Brain (organoid and tissue), 16 donors: ENCODE measurements at places on chromosomes 6 and 20. TPM values are rescaled to one million over a fixed set of nuclear protein-coding genes. Genes with fewer than 3 reads are reported as not detected.

- DNase-seq: no peak
These were observed 120.6 kb downstream of the TMEM200A start for GRCh38 chr6:130486417-130486816.

DNA sequence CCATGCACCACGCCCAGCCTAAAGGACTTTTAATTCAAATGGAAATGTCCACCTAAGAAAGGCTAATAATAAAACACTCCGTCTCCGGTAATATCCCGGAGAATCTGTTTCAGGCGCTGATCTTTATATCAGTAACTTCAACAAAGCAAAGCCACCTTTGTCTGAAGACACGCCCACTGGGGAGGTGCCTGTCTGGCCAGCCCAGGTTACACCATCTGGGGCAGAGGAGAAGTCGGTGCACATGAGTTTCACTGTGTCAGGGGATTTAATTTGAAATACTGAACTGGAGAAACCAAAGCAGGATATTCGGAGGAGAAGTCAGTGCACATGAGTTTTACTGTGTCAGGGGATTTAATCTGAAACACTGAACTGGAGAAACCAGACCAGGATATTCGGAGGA, 9.4 kb downstream of the SERPINB6 start:
- DNase-seq: no peak

DNA sequence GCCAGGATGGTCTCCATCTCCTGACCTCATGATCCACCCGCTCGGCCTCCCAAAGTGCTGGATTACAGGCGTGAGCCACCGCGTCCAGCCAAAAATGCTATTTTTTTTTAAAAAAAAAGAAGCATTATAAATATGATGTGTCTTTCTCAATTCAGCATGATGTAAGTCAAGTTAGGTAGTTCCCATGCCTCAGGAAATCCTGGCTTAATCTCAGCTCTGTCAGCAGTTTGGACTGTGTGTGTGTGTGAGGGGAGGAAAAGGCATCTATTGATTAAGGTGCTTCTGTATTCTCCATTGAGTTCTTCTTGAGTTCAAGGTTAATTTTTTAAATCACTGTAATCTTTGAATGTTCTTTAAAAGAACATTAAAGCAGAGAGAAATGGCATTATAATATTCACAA, 51.5 kb downstream of the GMDS start:
- DNase-seq: no peak

- DNase-seq: no peak
These were observed 50.5 kb upstream of the SSTR4 start for GRCh38 chr20:22984606-22985005.

GRCh38 chr6:141729146-141729545, 403.6 kb upstream of the GJE1 start:
- no peak for DNase-seq

- DNase-seq: no peak
These were observed 407.0 kb upstream of the SASH1 start for GRCh38 chr6:147935656-147936055.

GRCh38 chr20:9989066-9989724, 45.6 kb upstream of the ANKEF1 start:
- peak; percentile 25 for DNase-seq

DNA sequence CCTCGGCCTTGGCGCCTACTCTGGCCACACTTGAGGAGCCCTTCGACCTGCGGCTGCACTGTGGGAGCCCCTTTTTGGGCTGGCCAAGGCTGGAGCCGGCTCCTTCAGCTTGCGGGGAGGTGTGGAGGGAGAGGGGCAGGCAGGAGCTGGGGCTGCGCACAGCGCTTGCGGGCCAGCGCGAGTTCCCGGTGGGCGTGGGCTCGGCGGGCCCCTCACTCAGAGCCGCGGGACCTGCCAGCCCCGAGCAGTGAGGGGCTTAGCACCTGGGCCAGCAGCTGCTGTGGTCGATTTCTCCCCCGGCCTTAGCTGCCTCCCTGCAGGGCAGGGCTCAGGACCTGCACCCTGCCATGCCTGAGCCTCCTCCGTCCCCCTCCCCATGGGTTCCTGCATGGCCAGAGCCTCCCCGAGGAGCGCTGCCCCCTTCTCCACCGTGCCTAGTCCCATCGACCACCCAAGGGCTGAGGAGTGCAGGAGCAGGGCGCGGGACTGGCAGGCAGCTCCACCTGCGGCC, 136.8 kb downstream of the EPHA7 start:
- no peak for DNase-seq

DNA sequence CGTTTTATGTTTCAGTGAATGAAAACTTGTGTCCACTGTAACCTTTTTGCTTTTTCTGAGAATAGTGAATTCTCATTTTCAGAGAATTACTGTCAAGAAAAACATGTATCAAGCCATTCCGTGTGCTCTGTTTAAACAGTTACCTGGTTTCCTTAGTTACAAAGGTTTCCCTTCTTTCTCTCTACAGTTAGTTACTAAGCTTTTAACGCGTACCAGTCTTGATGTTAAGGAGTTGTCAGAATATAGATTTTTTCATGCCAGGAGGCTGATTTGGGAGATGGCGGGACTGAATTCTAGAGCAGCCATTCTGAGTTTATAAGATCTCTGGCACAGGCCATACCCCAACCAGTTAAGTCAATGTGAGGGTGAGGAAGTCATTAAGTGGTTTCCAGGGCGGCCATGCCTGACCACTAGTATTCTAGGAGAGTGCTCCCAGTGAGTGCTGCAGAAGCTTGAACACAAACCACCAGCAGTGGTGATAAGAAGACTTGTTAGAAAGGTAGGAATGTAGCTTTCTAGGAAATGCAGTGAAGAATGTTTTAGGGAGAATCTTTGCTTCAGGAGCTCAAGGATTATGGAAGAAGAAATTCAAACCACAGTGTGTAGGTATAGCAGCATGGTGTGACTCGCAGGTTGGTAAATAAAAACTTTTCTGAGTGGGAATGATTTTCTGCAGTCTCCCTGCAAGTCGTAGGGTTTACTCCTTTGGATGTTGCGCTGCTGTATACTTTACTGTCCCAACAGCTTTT, 112.9 kb downstream of the JARID2 start:
- DNase-seq: no peak

DNA sequence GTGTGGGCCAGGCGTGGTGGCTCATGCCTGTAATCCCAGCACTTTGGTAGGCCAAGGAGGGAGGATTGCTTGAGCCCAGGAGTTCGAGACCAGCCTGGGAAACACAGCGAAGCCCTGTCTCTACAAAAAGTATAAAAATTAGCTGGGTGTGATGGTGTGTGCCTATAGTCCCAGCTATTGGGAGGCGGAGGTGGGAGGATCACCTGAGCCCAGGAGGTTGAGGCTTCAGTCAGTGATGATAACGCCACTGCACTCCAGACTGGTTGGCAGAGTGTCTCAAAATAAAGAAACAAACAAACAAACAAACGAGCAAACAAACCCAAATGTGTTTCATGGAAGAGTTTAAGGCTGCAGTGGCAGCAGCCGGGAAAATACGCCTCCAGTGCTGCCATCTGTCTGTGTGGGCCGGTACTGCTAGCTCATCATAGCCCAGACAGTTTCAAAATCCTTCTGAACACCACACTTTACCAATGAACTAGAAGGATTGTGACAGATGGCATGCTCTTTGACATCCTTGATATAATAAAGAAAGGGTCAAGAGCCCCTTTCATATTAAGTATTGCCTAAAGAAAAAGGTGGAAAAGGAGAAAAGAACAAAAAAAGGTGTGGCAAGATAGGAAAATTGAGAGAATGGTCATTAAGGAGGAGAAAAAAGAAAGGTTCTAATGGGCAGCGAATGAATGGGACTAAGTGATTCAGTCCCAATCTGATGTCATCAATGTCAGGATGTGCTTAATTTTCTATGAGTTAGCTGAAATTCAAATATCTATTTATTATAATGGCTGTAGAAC, 298.6 kb downstream of the SYNE1 start:
- DNase-seq: peak; percentile 52

GRCh38 chr20:42634156-42634555, 555.5 kb downstream of the PTPRT start:
- peak; percentile 71 for DNase-seq

DNA sequence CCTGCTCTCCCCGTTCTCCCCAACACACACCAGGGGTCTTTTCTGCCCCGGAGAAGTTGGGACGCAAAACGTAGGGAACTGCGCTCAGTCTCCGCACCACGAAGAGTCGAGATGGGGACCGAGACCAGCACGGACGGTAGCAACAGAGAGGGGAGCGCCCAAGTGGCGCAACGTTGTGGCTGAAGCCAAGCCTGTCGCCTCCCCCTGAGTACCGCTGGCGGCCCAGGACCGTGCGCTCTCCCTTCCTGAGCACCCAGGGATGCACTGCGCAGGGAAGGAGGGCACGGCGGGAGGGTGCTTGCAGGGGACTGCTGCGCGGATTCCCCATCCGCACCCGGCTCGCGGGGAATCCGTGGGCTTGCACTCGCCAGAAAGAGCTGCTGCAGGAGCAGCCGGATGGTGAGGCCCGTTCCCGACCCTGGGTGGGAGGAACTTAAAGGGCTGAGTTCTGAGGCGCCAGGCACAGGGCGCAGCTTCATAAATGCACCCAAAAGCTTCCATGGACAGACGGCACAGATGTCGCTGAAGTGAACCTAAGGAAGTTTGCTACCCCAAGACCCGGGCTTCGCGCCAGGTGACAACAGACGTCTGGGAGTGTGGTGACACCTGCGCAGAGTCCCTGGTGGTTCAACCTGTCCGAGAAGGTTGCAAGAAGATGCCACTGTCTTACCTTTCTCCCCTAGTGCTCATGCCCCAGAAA, 178.7 kb downstream of the TBXT start:
- peak; percentile 43 for DNase-seq

GRCh38 chr6:5412663-5413062, 151.3 kb downstream of the FARS2 start:
- DNase-seq: no peak

Gene MOXD1
- polyA plus RNA-seq: 3.3 TPM

Gene ZBTB46
- polyA plus RNA-seq: 16.4 TPM

Gene LAMP5
- polyA plus RNA-seq: 10.8 TPM

Gene PROCR
- 5.3 TPM for polyA plus RNA-seq

Gene MCHR2
- polyA plus RNA-seq: 0.53 TPM
